Mucosa of descending colon (tissue), 3 donors: ENCODE measurements at places on chromosomes 1 and 21. TPM values are rescaled to one million over a fixed set of nuclear protein-coding genes. Genes with fewer than 3 reads are reported as not detected.
A peak's percentile ranks its signal among the peaks of the same experiment; 100 is the strongest.

Gene OLFM3
- total RNA-seq, result 2.6 TPM

Gene ORC1
- 1.1 TPM for total RNA-seq

GRCh38 chr1:228339766-228340685 lies 66.6 kb downstream of the TRIM11 start:
- DNase-seq, result no peak

GRCh38 chr1:22053017-22053860 lies 730 bp downstream of the CDC42 start:
- DNase-seq, result peak; percentile 58

GRCh38 chr1:45796381-45796780 lies 7.0 kb upstream of the MAST2 start:
- DNase-seq, result no peak

GRCh38 chr1:108624069-108624468 lies 36.8 kb downstream of the HENMT1 start:
- no peak for DNase-seq

DNA sequence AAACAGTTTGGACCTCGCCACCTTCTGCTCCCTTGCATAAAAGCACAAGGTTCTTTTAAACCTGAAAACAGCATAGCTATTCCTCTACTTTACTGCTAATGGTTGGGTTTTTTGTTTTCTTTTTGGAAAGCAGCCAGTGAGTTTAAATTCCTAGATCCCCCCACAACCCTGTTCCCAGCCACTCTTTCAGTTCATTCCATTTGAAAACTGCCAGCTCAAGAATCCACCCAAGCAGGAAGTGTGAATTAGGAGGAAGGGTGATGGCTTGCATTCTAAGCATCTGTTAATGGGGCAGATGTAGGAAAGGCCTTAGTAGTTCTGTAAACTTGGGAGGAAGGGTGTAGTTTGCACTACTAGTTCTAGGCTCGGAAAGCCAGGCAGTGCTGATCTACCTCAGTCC lies 172.9 kb upstream of the HOOK1 start:
- DNase-seq, result no peak

- DNase-seq, result no peak
Observed at GRCh38 chr1:200075938-200076546, 48.5 kb downstream of the NR5A2 start.

DNA sequence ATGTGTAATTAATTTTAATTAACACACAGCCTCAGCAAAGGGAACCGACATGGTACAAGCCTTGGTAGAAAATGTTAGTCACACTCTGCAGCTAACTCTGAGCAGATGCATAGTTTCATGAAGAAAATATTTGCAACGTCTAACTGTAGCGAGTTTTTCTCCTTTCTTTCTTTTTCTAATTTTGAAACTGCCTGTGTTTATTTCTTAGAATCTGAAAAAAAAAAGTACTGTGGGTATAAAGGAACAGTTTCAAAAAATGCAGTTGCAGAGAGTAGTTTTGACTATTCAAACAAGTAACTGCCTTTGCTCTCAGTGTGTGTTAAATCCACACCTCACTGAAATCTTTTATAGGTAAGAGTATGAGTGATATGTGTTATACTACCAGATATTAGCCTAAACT lies 149.9 kb upstream of the C1orf105 start:
- DNase-seq, result no peak

GRCh38 chr1:60906526-60906925 lies 175.8 kb upstream of the NFIA start:
- DNase-seq, result no peak

DNA sequence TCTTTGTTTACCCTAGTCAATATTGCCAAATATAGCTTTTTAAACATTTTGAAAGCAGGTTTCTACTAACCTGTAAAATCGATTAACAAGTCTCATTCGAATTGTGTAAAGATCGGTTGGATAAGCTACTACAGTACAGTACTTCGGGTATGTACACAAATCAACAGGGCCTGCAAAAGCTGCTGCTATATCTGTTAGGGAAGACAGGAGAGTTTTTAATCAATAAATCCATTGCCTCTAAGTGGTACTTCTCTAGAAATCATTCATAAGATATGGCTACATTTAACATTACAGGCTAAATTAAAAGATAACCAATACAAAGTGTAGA lies 34.8 kb upstream of the PSMG1 start:
- DNase-seq, result no peak

GRCh38 chr1:168672278-168672677 lies 56.7 kb downstream of the DPT start:
- DNase-seq, result no peak
